HFFc6 (cell line): ENCODE measurements at places on chromosomes 3 and 15. TPM values are rescaled to one million over a fixed set of nuclear protein-coding genes. Genes with fewer than 3 reads are reported as not detected.
A peak's percentile ranks its signal among the peaks of the same experiment; 100 is the strongest.

The GPR27 gene
- total RNA-seq, result not detected in 3 replicates

GRCh38 chr3:124770336-124771082 is 40.3 kb downstream of the UMPS start:
- DNase-seq, result no peak

GRCh38 chr15:72564091-72564490 is 90.0 kb downstream of the ARIH1 start:
- DNase-seq, result no peak

The RASGRP1 gene
- 0.46 to 1.1 TPM (median 0.82 TPM) in 3 replicates for total RNA-seq

- no peak for DNase-seq
Measured at GRCh38 chr15:72302955-72303354, 17.0 kb downstream of the CELF6 start.

DNA sequence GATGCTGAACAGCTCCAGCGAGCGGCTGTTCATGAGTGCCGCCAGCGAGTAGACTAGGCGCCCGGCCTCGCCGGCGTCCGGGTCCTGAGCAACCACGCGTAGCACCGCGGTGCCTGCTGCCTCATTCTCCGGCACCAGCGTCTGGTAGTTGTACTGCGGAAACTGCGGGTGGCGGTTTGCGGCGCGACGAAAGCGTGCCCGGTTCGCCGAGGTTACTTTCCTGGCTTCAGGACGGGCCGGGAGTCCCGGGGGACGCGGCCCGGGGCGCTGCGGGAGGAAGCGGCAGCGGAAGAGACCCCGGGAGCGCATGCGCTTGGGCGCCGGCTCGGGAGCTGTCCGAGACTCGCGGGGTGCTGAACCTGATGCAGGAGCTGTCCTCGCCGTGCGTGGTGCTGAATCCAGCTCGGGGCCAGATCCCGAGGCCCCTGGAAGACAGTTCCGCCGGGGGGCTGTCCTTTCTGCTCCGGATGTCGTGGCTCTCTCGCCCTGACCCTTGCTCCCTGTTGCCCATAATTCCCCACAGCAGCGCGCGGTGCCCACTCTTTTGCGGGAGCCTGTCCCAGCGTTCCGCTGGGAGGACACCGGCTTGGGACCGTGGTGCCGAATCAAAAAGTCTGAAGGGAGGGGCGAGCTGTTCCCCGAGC is 1.1 kb downstream of the CELSR3 start:
- peak; percentile 9 for DNase-seq

- no peak for DNase-seq
Measured at GRCh38 chr15:76648732-76649444, 256.3 kb downstream of the SCAPER start.

The FOXB1 gene
- not detected in 3 replicates for total RNA-seq

DNA sequence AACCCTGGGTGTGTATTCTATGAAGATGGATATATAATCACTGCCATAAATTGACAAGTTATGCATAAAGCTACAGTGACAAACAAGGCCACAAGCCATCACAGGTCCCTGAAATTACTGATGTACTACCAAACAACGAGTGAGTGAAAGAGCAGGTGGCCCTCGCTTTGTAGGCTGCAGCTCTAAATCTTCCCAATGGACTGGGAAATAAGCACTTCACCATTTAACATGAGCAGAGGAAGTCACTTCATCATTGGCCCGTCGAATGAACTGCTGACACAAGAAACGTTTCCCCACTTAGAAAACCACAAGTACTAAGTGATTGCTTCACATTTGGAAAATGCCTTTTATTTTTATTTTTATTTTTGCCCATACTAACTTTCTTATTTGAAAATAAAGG is 218.0 kb downstream of the ZNF385D start:
- no peak for DNase-seq

DNA sequence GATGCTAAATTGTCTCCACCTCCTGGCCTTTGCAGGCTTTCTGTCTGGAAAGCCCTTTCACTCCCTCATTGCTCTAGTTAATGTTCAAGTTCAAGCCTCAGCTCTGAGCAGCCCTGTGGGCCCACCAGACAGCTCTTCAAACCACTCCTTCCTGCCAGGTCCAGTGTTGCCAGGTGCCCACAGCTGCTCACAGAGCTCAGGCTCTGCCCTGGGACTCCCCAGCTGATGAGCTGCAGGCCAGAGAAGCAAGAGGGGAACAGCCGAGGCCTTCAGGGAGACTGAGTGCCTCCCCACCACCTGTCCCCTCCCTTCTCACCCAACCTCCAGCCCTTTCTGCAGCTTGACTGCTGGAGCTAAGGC is 1.3 kb upstream of the ZBTB47 start:
- no peak for DNase-seq

- no peak for DNase-seq
Measured at GRCh38 chr3:64732576-64732975, 44.8 kb upstream of the ADAMTS9 start.

The UNC45A gene
- 74.7 to 83.1 TPM (median 76.6 TPM) in 3 replicates for total RNA-seq

- no peak for DNase-seq
Measured at GRCh38 chr15:97604677-97605076, 355.8 kb upstream of the ARRDC4 start.

The CTXN2 gene
- not detected in 3 replicates for total RNA-seq

The ANKRD63 gene
- total RNA-seq, result not detected in 3 replicates

DNA sequence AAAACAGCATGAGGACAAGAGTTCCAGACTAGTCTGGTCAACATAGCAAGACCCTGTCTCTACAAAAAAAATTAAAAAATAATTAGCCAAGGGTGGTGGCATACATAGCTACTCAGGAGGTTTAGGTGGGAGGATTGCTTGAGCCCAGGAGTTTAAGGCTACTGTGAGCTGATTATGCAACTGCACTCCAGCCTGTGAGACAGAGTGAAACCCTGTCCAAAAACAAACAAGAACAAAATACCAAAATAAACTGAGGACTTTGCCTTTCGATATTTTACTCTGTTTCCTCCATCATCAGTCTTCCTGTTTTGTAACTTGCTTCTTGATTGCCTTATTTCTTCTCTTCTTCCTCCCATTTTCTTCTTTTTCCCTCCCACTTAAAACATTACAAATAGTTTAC is 504.4 kb downstream of the ROBO1 start:
- no peak for DNase-seq
